ENCODE measurements at places on chromosomes 12 and 14.

GRCh38 chr14:105748204-105748578 is 221.8 kb downstream of the TMEM121 start:
- no peak for DNase-seq

- peak; percentile 34 for DNase-seq
These were observed 18.8 kb upstream of the FLVCR2 start for GRCh38 chr14:75559451-75560222.

DNA sequence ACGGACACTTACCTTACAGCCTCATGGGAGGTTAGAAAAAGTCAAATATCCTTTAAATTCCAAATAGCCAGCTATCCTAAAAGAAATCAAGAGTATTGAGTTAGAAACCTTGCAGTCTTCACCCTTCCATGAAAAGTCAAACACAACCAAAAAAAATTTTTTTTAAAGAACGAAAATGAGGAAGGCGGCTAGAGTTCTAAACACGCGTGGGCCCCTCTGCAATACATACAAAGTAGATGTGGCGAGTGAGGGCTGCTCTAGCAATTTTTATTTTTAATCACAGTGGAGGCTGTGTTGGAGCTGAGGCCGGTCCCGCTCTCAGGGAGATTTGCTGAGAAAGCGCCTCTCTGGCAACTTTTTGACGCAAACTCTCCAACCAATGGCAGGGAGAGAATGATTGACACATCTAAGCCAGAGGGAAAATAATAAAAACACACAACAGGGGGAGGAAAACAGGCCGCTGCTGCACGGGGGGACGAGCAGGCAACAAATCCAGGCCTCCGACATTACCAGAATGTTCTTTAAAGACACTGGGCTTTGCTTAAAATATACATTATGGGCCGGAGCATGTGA is at the start of gene OTX2:
TSS of gene OTX2 (minus strand) at position 333 of the 573 bp plus-strand sequence. CDS start 5,023 bp downstream, outside the sequence.
- no peak for DNase-seq

- DNase-seq: peak; percentile 5
These were observed 628 bp downstream of the SNRPF start for GRCh38 chr12:95859344-95859816.
